ENCODE measurements at places on chromosomes 13 and 19.

GRCh38 chr13:35818633-35819067 is 312.5 kb downstream of the DCLK1 start:
- peak; percentile 50 for DNase-seq

DNA sequence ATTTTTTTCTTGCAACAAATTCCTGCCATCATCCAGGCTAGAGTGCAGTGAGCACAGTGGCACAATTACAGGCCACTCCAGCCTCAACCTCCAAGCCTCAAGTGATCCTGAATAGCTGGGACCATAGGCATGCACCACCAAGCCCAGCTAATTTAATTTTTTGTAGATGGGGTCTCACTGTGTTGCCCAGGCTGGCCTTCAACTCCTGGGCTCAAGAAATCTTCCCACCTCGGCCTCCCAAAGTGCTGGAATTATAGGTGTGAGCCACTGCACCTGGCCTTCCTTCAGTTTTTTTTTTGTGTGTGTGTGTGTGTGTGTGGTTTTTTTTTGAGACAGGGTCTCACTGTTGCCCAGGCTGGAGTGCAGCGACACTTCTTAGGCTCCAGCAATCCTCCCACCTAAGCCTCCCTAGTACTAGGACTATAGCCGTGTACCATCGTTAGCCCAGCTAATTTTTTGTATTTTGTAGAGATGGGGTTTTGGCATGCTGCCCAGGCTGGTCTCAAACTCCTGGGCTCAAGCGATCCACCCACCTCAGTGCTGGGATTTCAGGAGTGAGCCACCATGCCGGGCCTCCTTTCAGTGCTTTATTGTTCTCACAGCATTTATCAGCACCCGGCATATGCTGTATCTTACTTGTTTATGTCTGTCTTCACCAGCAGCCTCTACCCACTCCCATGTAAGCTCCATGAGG is 5.9 kb upstream of the SRRM5 start:
- no peak for DNase-seq

GRCh38 chr19:55766466-55766865 is 2.5 kb upstream of the RFPL4AL1 start:
- DNase-seq = no peak

GRCh38 chr13:32135056-32135390 is 103.4 kb downstream of the FRY start:
- DNase-seq = no peak

DNA sequence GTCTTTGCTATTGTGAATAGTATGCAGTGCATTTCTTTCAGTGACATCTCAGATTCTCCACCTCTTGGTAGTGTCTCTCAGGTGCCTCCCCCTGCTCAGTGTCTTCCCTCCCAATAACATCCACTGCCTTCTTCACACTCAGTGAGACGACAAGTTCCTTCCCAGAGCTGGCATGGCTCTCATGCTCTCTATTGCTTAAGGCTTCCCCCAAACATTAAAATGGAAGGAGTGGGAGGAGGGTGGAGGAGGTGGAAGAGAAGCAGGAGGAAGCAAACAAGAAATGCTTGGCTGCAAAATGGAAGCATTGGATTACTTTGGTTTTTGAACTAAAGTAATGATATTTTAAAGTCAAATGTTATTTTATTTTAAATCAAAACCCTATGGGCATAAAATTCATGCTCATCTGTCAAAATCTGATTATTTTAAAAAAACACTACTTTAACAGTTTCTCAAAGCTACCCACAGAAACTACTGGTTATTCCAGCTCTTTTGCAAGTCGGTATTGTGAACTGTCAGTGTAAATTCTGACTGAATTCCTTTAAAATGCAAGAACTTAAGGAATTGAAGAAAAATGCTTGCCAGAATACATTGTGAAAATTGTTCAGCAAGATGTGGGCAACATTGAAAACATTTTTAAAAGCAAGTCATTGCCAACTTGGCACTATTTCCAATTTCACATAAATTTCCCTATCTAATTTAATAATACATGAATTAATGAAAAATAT is 727.6 kb upstream of the ARGLU1 start:
- DNase-seq = no peak

- no peak for DNase-seq
Observed at GRCh38 chr13:44432650-44433049, 59.0 kb downstream of the SERP2 start.

DNA sequence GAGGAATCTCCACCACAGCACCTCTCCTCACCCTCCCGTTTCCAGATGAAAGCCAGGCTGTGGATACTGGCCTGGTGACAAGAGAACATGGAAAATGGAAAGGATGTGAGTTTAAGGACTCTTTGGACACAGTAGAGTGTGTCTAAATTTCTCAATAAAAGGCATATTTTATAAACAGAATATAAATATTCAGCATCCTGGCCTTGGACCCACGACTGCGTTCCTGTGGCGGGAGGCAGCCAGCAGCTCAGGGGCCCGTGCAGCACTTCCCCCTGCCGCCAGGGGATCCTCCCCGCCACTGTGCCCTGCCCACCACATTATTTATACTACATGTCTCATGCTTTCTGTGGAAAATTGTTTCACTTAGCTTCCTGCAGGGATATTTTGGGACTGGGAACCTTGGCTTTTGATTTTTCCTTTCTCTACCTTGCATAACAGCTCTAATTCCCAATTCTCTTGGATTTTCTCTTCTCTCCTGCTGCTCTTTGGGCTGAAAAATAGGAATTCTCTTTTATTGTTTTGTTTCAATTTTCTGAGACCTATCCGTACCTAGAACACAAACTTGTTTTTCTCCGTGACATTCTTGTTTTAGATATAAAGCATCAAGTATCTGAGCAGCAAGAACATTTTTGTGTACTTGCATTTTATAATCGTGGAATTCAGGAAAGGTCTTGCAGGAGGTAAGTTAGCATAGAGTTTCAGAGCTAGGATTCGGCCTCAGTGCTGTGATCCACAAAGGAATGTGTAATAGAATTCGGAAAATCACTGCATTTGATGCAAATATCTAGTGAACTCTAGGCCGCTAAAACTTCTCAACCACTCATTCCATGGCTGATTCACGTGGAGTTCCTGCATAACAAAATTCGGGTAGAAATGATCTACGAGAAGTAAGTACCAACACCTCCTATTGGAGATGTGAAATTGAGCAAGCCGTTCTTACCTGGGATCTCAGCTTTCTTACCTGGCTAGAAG is 107.7 kb upstream of the SPATA13 start:
- DNase-seq = no peak

DNA sequence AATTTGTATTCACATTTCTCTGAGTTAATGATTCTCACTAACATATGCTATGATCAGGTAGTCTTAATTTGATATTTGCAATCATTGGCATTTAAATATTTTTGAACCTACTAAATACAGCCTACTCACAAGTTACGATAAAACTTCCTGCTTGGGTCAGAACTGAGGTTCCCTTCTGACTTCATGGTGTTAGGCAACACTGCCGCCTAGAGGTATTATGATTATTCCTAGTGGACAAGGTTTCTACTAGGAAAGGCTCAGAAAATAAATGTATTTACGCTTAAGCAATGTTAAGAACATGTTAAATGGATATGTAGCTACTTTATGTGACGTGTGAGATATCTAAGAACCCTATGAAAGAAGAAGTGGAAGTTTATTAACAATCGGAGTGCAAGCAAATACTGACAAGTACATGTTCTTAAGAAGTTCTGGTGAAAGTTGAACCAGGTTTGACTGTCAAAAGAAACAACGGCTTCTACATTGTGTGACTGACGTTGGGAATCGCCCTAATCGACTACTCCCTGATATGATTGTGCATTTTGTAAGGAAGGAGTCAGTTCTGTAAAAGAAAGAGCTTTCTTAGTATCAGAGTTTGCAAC is 1395.8 kb downstream of the SLITRK5 start:
- DNase-seq = peak; percentile 68

- DNase-seq = peak; percentile 12
Observed at GRCh38 chr19:17074634-17075034, 618 bp downstream of the HAUS8 start.

GRCh38 chr19:49119411-49120324 is at the start of gene PPFIA3:
Gene PPFIA3, plus strand, starts transcription at chr19:49119544. Its CDS starts 8,330 bp downstream, at chr19:49127874.
- no peak for DNase-seq

GRCh38 chr13:72458701-72459100 is 268.7 kb downstream of the MZT1 start:
- DNase-seq = no peak

GRCh38 chr19:19402656-19403372 is 2.7 kb upstream of the GATAD2A start:
- DNase-seq = no peak

- DNase-seq = peak; percentile 47
Observed at GRCh38 chr19:52138278-52138982, 1.3 kb downstream of the ZNF616 start.
